Colonic mucosa (tissue), 4 donors: ENCODE measurements at places on chromosomes 3 and 15. TPM values are rescaled to one million over a fixed set of nuclear protein-coding genes. Genes with fewer than 3 reads are reported as not detected.

DNASE1L3 gene
- total RNA-seq = 2.2 TPM

- H3K27me3 ChIP-seq = no peaks in the 10 kb centered on the region
- no peaks in the 10 kb centered on the region for H3K4me1 ChIP-seq
- H3K27ac ChIP-seq = no peak overlapping the region
- H3K4me3 ChIP-seq = no peak overlapping the region
- no peak for DNase-seq
Observed at GRCh38 chr3:89289574-89290190, 182.3 kb downstream of the EPHA3 start.

RASGRP1 gene
- total RNA-seq = 1.5 TPM

ITIH1 gene
- total RNA-seq = 0.91 TPM

DNA sequence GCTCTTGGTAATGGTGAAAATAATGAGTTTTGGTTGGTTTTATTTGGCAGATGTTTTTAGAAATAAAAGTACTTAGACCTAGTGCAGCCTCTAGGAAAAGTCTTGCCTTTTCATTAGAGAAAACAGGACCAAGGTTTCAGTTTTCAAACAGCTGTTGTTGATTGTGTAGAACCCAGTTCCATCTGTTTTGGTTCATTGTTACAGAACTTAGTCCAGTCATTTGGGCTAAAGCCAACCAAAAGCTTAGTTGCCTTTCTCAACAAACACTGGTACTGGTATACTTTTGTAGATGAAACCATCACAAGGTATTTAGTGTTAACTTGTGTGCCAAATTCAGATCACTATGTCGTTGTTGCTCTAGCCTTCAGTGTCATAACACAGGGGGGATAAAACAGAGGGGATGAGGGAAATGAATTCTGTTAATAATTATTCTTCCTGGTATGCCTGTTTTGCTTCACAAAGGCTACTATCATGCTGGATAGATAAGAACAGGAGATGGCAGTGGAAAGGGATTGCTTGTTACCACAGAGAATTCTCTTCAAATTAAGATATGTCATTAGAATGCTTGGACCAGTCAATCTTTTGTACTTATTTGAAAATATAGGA lies 12.6 kb upstream of the APH1B start:
- no peak overlapping the region for H3K27ac ChIP-seq
- no peaks in the 10 kb centered on the region for H3K36me3 ChIP-seq
- H3K4me3 ChIP-seq = no peak overlapping the region
- H3K4me1 ChIP-seq = no peaks in the 10 kb centered on the region
- no peak for DNase-seq

GRCh38 chr15:58444056-58444455 lies 12.3 kb downstream of the LIPC start:
- H3K4me1 ChIP-seq = peaks cover 13% of the 10 kb centered on the region
- no peak overlapping the region for H3K27ac ChIP-seq
- H3K4me3 ChIP-seq = no peak overlapping the region

GRCh38 chr3:180277041-180277440 lies 240.3 kb upstream of the PEX5L start:
- no peak overlapping the region for H3K4me3 ChIP-seq
- no peak for DNase-seq
- H3K36me3 ChIP-seq = no peaks in the 10 kb centered on the region
- no peaks in the 10 kb centered on the region for H3K4me1 ChIP-seq
- H3K27ac ChIP-seq = no peak overlapping the region

B3GNT5 gene
- total RNA-seq = 43.1 TPM

DNA sequence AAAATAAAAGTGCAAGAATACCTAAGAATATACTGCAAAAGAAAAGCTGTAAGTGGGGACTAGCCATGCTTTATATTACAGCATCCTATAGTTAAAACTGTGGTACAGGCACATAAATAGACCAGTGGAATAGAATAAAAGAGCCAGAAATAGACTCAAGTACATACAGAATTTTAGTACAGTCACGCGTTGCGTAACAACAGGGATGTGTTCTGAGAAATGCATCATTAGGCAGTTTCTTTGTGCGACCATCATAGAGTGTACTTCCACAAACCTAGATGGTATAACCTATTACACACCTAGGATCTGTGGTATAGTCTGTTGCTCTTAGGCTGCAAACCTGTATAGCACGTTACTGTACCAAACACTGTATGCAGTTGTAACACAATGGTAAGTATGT lies 61.8 kb downstream of the PCCB start:
- H3K36me3 ChIP-seq = no peaks in the 10 kb centered on the region
- H3K27ac ChIP-seq = no peak overlapping the region
- no peaks in the 10 kb centered on the region for H3K4me1 ChIP-seq
- no peaks in the 10 kb centered on the region for H3K27me3 ChIP-seq

ZIC1 gene
- 0.19 TPM for total RNA-seq

SLCO2A1 gene
- total RNA-seq = 26.3 TPM

- no peak overlapping the region for H3K4me3 ChIP-seq
- peak; percentile 22 for DNase-seq
- H3K4me1 ChIP-seq = no peaks in the 10 kb centered on the region
- H3K27me3 ChIP-seq = no peaks in the 10 kb centered on the region
Observed at GRCh38 chr15:29040370-29040751, 154.6 kb downstream of the APBA2 start.

DNA sequence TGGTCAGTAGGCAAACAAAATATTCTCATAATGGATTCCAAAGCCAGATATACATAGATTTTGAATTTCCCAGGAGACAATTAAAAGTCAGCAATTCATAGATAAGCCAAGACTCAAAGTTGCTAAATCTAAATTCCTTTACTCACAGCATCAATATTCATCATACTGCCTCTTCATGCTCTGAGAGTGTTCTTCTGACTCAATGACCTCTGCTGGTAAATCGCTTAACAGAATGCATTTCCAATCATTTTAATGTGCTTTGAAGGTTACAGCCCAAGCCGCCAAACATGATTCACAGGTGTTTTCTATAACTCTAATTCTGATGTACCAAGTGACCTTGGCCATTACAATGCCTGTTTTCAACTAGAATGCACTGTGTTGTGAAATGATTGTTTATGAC lies 24.2 kb upstream of the SLC4A7 start:
- no peaks in the 10 kb centered on the region for H3K27me3 ChIP-seq
- H3K4me3 ChIP-seq = no peak overlapping the region
- no peak overlapping the region for H3K27ac ChIP-seq
- H3K36me3 ChIP-seq = no peaks in the 10 kb centered on the region
- H3K4me1 ChIP-seq = no peaks in the 10 kb centered on the region
- DNase-seq = no peak

ISL2 gene
- 0.35 TPM for total RNA-seq

DNA sequence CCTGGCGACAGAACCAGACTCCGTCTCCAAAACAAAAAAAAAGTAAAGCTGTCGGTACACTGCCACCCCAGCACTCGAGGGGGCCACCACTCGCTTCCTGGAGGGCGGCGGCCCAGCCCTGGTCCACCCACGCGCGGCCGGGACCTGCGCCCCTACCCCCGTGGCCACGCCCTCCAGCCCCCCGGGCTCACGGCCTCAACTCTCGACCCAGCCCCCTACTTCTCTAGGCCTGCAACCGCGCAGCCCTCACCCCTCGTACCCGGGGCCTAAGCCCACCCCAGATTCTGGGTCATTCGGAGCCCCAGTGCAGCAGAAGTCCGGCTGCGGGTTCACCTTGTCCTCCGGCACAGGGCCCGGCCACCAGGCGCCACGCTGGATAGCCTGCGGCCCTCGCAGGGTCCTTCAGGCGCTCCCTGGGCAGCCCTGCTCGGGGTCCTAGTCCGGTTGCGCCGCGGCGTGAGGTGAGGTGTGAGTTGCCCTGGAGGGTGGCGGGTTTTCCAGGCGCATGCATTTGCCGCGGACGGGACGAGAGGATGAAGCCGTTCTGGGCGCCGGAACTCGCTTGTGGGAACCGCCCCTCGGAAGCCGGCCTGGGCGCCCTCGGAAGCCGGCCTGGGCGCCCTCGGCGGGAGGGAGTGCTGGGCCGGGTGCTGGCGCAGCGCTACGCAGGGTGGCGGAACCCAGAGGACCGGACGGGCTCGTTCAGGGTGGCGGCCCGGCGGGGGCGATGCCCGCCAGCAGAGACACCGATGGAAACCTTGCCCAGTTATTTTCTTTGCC lies 32.3 kb downstream of the SPINK8 start:
- H3K4me3 ChIP-seq = peak within 1 kb of the TSS; percentile 87
- H3K27me3 ChIP-seq = no peaks in the 10 kb centered on the region
- H3K27ac ChIP-seq = peak within 1 kb of the TSS; percentile 95
- DNase-seq = peak; percentile 94
- no peaks in the 10 kb centered on the region for H3K36me3 ChIP-seq

DNA sequence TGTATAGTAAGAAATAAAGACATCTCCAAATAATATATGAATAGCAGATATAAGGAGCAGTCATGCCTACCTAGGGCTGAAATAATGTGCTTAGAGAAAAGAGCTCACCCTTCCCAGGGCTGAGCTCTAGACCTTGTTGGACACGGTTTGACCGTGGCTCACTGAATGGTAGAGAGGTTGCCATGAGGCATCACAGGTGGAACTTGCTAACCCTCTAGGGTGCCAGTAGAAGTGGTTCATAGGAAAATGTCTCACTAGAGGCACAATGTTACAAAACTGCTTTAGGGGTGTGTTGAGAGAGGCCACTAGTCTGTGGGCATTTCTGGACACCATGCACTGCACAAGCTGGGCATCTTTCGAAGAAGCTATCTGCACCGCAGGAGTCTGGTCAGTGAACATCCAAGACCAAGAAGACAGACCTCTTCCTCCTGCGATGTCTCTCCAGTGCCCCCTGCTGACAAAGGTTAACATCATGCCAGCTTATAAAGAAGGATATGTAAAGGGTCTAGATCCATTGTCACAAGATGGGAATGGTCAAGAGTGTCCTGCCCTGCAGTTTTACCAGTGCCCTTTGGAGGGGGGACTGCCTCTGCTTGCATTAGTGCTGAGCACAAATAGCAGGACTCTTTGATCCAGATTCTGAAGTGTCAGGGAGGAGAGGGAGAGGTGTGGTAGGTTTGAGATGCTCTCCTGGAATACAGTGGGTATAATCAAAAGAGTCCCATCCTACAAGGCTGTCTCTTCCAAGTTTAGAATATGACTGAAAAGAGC lies 266.8 kb downstream of the ZNF385D start:
- H3K4me3 ChIP-seq = no peak overlapping the region
- H3K36me3 ChIP-seq = no peaks in the 10 kb centered on the region
- no peaks in the 10 kb centered on the region for H3K4me1 ChIP-seq
- H3K27ac ChIP-seq = no peak overlapping the region
- DNase-seq = peak; percentile 27

GRCh38 chr3:135304378-135304777 lies 509.3 kb downstream of the EPHB1 start:
- no peak overlapping the region for H3K4me3 ChIP-seq
- H3K27ac ChIP-seq = no peak overlapping the region
- H3K27me3 ChIP-seq = no peaks in the 10 kb centered on the region
- H3K36me3 ChIP-seq = no peaks in the 10 kb centered on the region

SQOR gene
- total RNA-seq = 308 TPM

DIPK2A gene
- 21.4 TPM for total RNA-seq

DNA sequence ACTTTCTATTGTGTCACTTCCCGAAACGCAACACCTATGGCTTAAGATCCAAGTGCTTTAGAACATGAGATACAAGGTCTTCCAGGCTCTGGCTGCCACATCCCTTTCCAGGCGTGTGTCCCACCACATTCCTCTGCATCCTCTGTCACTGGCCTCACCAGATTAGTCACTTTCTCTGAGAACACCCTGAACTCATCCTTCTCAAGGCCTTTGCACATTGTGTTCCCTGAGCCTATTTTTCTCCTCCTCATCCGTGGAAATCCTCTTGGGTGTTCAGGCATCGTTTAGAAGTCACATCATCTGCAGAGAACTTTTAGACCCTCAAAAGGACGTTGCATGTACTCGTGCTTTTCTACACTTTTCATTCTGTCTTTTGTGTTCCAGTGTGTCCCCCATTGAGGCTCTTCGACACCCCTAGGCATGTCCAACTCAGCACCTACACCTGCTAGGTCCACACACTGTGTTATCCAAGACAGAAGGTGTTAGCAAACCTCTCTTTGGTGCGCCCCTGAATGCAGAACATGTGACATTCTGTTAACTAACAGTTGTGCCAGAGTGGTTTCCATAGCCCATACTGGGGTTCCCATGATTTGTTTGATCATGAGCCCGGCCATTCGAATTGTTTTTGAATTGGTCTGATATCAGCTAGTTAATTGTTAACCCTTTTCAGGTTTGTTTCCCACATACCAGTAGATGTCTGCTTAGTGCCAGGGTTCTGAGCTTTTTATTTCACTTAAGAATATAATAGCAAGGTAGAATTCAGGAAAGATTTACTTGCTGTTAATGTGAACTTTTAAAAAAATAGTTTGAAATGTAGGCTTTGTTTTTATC lies 67.2 kb downstream of the LPP start:
- peak overlapping the region; percentile 13 for H3K27ac ChIP-seq
- H3K27me3 ChIP-seq = no peaks in the 10 kb centered on the region
- H3K4me1 ChIP-seq = peaks cover 34% of the 10 kb centered on the region
- H3K36me3 ChIP-seq = no peaks in the 10 kb centered on the region

DNA sequence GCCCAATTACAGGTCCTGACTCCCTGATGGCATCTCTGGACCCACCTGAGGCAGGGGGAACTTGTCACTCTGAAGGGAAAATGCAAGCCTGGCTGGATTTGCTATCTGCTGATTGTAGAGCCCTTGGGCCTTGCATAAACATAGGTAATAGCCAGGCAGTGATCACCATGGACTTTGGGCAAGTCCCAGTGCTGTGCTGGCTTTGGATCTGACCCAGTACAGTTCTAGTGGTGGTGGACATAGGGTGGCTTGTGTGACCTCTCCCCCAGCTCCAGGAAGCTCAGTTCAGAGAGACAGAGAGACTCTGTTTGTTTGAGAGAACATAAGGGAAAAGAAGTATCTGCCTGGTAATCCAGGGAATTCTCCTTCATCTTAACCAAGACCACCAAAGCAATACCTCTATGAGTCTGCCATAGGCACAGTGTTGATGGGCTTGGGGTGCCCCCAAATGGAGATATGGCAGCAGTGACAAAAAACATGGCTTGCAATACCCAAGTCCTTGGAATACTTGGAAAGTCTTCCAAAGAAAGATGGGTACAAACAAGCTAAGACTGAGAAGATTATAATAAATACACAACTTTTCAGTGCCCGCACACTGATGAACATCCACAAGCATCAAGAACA lies 348.5 kb downstream of the PYDC2 start:
- no peaks in the 10 kb centered on the region for H3K36me3 ChIP-seq
- DNase-seq = no peak
- no peak overlapping the region for H3K4me3 ChIP-seq
- H3K27ac ChIP-seq = no peak overlapping the region

GPR27 gene
- 0.61 TPM for total RNA-seq

DNA sequence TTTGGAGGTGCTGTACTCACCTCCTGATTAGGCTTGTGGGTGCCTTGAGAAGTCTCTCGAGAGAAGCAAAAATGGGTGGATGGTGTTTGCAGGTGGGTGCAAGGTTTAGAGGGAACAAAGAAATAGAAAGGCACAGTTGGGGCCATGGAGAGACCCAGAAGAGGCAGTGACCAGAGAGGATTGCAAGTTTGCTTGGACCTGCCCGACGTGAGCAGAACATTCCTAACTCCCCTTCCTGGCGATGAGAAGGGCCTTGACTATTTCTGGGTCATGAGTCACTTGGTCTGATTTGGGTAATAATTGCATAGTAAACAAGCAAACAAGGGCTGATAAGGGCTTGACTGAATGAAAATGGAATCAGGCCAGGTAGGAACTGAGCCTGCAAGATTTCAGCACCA lies 7.0 kb upstream of the CTSH start:
- no peaks in the 10 kb centered on the region for H3K4me1 ChIP-seq
- no peak overlapping the region for H3K4me3 ChIP-seq

SPG11 gene
- 79.3 TPM for total RNA-seq

SLC51B gene
- 102 TPM for total RNA-seq
